ENCODE measurements at places on chromosomes 5 and 9. TPM values are rescaled to one million over a fixed set of nuclear protein-coding genes. Genes with fewer than 3 reads are reported as not detected.

- H3K4me3 ChIP-seq: no peak overlapping the region
- DNase-seq: no peak
- H3K4me1 ChIP-seq: no peaks in the 10 kb centered on the region
These were observed 124.4 kb downstream of the WDR41 start for GRCh38 chr5:77367741-77368140.

DNA sequence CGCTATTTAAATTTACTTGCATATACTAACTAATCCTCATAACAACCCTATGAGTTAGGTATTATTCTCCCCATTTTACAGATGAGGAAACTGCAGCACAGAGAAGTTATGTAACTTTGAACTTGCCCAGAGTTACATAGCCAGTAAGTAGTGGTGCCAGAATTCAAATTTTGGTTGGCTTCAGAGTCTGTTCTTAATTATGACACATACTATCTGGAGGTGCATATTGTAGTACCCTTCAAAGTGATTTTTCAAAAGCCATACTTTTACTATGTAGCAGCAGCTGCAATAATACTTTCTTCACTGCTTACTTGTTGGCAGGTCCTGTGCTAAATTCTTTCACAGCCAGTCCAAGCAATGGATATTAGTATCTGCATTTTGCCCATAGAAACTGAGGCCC is 16.4 kb downstream of the MAN2A1 start:
- no peak for DNase-seq
- H3K27me3 ChIP-seq: no peaks in the 10 kb centered on the region
- H3K36me3 ChIP-seq: peaks cover 19% of the 10 kb centered on the region
- H3K4me3 ChIP-seq: no peak overlapping the region

GRCh38 chr5:107402434-107403227 is 268.1 kb downstream of the EFNA5 start:
- no peak for DNase-seq
- H3K27me3 ChIP-seq: peaks cover 15% of the 10 kb centered on the region
- H3K4me1 ChIP-seq: no peaks in the 10 kb centered on the region
- H3K4me3 ChIP-seq: no peak overlapping the region
- H3K27ac ChIP-seq: no peak overlapping the region

The CCNJL gene
- total RNA-seq: not detected

The ASPN gene
- not detected for total RNA-seq

The PCDHB12 gene
- total RNA-seq: not detected

The HNRNPH1 gene
- total RNA-seq: 811 TPM

All from activated CD8-positive, alpha-beta memory T cell treated with anti-CD3 and anti-CD28 coated beads, Interleukin-2, amount 10 ng/mL, durations not matched to agents 7 days and 5 days (primary cell).